ENCODE measurements at places on chromosomes 7 and 10. TPM values are rescaled to one million over a fixed set of nuclear protein-coding genes. Genes with fewer than 3 reads are reported as not detected.
A peak's percentile ranks its signal among the peaks of the same experiment; 100 is the strongest.

Gene KCNMA1
- 117 TPM for total RNA-seq

DNA sequence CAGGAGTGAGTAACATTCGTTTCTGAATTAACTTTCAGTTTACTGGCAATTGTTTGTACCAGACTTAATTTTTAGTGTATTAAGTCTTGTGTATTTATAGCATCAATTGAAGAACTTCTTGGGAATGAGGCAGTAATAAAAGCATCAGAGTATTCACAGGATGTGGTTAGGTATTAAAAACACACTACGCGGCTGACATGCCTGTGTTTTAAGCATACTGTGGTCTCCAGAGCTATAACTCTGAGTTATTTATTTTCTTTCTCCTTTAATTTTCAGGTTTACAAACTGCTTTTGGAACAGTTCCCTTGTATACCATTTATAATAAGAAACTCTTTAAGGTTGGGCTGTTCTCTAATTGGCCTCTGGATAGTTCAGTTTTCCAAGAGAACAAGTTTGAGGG, 626.1 kb upstream of the NRG3 start:
- no peak for DNase-seq

- peak; percentile 87 for DNase-seq
Measured at GRCh38 chr10:69348816-69349541, 67.7 kb downstream of the TACR2 start.

Gene NUPR2
- not detected for total RNA-seq

DNA sequence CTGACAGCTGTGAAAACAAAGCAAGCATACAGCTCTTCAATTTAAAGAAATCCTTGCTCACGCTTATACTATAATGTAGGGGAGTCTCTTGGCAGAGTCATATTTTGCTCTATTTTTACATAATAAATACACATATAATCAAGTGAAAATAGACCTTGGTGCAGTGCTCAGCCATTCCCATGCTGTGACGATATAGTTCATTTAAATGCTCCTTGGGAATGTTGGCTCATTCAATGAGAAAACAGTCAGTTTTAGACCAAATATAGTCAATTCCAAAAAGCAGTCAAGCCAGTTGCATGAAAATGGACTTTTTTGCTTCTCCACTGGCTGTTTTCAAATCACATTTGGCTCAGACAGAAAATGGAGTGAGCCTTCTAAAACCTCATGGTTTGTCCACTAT, 587.4 kb downstream of the SUGCT start:
- DNase-seq, result no peak

- no peak for DNase-seq
Measured at GRCh38 chr7:148838905-148839304, 45.2 kb downstream of the EZH2 start.

Gene TMEM176B
- 110 TPM for total RNA-seq

DNA sequence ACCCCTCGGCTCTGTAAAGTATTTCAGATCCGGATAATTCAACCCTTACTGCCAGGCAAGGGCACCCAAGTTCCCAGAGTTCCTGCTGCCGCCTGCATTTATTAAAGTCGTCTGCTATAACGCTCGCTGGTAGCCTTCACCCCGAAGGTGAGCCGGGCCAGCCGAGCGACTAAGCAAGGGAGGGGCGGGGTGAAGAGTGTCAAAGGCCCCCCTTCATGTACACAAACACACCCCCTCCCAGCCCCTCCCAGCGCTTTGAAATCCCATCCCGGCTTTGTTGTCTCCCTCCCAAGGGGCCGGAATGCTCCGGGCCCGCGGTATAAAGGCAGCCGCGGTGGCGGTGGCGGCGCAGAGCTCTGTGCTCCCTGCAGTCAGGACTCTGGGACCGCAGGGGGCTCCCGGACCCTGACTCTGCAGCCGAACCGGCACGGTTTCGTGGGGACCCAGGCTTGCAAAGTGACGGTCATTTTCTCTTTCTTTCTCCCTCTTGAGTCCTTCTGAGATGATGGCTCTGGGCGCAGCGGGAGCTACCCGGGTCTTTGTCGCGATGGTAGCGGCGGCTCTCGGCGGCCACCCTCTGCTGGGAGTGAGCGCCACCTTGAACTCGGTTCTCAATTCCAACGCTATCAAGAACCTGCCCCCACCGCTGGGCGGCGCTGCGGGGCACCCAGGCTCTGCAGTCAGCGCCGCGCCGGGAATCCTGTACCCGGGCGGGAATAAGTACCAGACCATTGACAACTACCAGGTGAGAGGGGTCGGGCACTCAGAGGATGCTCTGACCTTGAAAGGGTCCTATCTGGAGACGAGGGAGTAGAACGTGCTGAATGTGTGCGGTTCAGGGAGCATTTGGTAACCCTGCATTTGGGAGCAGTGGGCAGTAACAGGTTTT, at the start of gene DKK1:
TSS of gene DKK1 (plus strand) at position 349 of the 889 bp plus-strand sequence. CDS start at position 503, 154 bp downstream.
- peak; percentile 84 for DNase-seq

Gene TWIST1
- total RNA-seq, result 5.0 TPM

Gene WIPF3
- 20.8 TPM for total RNA-seq

GRCh38 chr10:43200538-43201390, 62.5 kb downstream of the CSGALNACT2 start:
- peak; percentile 72 for DNase-seq

All from posterior vena cava (tissue), 2 donors.